ENCODE measurements at places on chromosomes 2 and 18.
A peak's percentile ranks its signal among the peaks of the same experiment; 100 is the strongest.

DNA sequence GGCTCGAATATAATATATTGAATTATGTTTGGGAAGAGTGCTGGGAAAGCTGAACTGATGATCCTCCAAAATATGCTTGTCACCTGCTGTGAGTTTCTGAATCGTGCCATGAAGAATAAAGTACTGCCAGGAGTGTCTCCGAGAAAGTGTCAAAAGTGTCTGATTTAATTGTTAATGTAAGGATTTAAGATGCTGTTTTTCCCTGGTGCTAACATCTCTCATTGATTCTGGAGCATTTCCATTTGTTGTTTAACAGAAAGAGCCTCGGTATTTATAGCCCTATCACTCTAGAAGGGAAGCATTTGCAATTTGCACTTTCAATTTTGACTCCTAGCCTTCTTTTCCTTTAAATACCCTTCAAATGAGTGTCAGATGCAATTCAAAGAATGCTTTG, 342.2 kb downstream of the RND3 start:
- no peak for DNase-seq

DNA sequence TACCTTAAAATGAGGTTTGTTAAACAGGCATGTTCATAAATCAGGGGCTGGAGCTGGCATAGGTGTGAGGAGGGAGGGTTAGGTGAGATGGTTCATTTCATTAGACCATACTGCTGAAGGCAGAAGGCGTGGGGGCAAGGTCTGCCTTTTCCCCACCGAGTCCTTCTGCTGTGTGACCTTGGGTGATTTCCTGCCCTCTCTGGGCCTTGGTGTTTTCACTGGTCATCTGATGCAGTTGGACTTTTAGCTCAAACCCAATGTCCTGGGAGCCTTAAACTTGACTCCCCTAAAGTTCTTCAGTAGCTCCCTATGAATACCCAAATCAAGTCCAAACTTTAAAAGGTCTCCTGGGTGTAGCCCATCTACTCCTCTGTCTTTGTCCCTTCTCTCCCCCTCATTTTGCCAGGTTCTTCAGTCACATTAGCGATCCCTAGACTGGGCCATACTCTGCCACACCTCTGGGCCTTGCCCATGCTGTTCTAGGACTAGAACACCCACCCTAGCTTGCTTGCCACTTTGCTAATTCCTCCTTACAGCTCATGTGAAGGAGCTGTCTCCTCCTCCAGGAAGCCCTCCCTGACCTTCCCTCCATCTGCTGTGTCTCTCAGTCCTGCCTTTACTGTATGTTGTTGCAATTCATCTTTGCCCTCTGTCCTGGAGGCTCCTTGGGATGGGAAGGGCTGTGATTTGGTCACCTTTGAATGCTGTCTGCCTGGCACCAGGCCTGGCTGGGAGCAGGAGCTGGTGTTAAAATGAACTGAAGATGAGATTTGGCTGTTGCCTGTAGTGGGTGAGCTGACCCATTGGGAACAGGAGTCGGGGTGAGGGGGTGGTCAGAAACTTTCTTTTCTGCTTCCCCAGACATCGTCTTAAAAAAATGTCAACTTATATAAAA, 85.4 kb upstream of the HS6ST1 start:
- DNase-seq: no peak

DNA sequence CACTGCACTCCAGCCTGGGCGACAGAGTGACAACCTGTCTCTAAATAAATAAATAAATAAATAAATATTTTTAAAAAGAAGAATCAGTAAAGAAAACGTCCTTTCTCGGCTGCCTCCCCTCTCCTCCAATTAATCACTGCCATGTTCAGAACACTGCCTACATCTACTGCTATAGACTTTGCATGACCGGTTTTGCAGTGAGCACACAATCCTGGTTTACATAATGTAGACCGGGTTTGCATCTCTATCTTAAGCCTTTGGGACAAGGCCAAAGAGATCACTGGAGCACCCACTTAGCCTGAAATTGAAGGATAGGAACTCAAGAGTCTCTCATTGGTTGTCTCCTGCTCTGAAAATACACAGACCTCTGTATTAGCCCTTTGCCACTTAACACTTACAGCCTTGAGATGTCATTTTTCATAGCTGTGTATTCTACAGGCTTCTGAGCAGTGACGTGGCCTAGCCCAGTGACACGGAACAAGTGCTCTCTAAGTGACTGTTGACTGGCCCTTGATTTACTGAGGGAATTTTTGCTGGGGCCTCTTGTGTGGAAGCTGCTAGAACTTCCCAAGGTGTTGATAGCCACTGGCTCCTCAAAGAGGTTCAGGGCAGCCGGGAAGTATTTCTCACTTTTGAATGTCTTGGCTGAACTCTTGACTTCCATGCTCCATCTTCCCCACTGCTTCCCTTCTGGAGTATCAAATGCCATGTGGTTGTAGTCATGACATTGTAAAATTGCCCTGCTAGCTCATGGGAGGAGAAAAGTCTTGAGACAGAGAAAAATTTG, 45.3 kb upstream of the CCBE1 start:
- DNase-seq: no peak

GRCh38 chr18:49988101-49988500, 174.8 kb upstream of the ACAA2 start:
- DNase-seq: no peak

DNA sequence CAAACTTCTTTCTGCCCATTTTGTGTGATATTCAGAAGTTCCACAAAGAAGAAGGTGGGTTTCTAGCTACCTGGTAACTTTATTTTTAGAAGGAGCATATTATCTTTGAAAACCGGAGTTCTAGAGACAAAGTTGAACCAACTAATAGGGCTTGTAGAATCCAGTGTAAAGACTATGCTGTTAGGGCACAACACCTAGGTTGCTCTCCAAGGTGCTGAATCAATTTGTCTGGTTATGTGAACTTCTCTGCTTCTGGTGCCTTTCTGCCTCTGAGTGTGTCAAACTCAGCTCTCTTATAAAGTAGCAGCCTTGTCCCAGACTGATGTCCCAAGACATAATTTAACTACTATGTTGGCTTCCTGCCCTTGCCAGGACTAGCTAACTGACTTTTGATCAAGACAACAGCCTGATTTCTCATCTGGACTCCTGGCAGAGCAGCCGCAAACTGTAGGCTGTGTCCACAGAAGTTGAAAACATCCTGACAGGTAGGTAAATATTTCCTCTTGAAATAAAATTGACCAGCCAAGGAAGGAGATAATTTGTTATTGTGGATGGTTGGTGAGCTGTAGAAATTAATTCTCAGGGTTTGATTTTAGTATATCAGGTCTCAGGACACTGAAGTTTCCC, 119.4 kb downstream of the CYRIA start:
- peak; percentile 25 for DNase-seq

- peak; percentile 28 for DNase-seq
Measured at GRCh38 chr2:134324947-134325346, 71.1 kb downstream of the MGAT5 start.

- DNase-seq: no peak
Measured at GRCh38 chr2:28926847-28927246, 32.4 kb downstream of the WDR43 start.

DNA sequence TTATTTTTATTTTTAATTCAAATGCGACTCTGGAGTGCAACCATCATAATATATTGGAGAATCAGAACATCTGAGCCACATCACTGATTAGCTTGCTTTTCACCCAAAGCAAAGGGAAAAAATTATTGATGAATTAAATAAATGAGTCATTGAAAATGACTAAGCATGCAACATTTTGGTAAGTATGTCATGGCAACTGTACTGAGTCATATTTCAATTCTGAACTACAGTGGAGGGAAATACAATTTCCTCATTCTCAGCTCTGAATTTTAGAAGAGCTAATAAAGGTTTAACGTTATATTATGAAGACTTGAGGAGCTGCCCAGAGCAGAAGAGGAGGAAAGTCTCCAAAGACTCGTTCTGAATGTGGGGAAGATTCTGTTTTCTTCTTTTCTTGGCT, 89.6 kb upstream of the CCDC68 start:
- DNase-seq: no peak

DNA sequence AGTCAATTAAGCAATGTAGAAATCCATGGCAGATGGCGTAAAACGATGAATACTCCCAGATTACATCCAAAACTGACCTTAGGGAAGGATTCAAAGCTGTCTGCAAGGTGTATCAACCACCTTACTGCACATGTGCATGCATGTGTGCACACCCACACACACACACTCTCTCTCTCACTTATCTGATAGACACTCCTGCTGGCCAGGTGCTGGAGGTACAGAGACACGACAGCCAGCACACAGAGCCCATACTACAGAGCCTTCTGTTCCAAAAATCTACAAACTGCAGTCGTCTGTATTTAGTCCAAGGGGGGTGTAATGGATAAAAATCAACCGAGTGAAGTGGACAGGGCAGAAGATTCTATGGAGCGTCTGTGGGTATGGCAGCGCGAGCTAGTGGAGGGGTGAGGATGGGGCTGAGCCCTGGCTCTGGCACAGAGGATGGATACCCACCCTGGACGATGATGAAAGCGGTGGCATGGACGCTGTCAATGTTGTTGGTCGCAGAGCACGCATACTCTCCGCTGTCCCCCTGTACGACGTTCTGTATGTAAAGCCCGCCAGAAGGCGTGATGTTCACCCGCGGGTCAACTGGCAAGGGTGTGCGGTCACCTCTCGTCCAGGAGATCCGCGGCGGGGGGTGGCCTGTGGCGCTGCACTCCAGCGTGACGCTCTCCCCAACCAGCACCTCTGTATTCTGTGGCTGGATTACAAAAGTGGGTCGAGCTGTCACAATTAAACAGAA, 78.4 kb downstream of the PXDN start:
- no peak for DNase-seq

DNA sequence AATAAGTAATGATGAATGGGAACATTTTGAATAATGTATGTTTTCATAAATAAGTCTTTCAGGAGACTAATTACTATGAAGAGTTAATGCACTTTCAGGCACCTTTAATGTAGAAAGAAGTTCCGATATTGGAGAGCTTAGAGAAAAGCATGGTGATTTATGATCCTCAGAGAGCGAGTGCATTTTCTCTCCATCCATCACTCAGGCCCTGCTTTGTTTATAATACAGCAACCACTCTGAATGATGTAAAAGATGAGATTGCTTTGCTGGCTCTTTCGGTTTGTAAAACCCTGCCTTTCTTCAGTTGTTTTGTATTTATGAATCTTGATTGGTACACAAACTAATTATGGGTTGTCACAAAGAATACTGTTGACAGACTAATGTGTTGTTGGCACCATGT, 132.0 kb downstream of the NYAP2 start:
- DNase-seq: no peak

GRCh38 chr2:85243101-85244072, 84.4 kb downstream of the TGOLN2 start:
- DNase-seq: peak; percentile 51

DNA sequence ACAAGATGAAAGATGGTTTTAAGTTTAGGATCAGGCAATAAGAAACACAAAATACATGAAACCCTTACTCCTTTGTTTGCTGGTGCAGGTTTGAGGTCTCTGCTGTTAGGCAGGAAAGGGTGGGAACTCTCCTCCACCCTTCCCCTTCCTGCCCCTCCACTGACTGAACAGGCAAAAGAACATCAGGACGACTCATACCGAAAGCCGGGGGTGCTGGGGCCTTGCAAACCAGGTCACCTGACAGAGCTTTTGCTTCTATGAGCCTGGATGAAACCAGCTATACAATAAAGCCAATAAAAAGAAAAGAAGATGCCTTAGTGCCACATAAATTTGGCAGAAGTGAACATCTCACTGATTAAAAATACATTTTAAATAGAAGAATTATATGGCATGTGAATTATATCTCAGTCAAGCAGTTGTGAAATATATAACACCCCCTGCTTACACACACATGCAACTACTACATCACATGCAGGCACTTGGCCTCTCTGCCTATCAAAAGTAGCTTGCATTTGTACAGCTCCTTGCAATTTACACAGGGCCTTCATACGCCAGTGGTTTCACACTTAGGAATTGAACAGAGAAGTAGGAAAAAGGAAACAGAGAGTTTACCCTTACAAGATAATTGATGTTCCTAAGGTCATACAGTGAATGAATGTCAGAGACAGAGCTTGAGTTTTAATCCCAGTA, 215.1 kb upstream of the TRIB2 start:
- DNase-seq: peak; percentile 70

DNA sequence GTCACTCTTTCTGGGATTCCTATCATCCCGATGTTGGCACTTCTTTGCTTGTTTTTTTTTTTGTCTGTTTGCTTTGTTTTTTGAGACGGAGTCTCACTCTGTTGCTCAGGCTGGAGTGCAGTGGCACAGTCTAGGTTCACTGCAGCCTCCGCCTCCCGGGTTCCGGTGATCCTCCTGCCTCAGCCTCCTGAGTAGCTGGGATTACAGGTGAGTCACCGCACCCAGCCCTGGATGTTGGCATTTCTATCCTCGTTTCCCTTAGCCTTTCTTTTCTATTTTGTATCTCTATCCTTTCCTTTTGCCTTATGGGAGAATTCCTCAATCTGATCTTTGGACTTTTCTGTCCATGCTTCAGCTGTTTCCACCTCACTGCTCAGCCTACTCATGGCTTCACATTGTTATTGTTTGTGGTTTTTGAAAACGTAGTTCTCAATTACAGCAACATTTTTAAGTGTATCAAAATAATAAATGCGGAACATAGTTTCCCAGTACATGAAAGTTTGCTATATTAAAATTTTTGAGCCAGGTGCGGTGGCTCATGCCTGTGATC, 62.1 kb upstream of the ZNF516 start:
- no peak for DNase-seq

GRCh38 chr18:36299015-36299414, 1.5 kb downstream of the FHOD3 start:
- DNase-seq: no peak

DNA sequence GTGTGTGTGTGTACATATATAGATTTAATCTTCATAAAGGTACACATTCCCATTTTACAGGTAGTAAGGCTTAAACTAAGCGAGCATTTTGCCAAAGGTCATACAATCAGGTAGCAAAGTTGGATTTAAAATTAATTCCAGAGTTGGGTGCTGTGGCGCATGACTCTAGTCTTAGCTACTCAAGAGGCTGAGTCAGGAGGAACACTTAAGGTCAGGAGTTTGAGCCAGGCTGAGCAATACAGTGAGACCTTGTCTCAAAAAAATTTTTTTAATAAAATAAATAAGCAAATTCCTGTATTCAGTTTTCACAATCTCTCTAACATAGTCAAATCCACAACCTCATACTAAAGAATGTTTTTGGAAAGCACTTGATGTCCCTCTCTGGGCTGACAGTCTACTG, 111.5 kb upstream of the LDLRAD4 start:
- no peak for DNase-seq

DNA sequence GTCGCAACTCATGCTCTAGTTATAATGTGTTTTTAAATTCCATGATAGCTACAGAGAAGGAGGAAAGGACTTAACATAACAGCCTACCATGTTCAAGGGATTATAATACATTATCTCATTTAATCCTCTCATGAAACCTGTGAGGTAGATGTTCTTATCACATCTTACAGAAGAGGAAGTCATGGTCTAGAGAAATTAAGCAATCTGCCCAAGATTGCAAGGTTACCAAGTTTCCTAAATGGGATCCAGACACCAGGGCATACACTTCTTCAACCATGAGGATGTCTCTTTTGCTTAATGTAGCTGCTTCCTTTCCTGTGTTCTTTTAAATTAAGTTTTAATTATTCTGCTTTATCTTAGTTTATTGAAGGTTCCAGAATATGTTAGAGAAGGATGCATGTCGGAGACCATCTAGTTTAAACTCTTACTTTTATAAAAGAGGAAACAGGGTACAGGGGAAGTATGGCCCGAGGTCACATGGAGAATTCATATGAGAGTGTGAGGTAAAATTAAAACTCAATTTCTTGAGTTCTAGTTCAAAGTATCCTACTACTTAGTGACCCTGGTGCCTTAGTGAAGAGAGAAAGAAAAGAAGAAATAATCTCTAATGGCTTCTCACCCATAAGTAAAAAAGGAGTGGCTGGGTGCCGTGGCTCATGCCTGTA, 3.6 kb upstream of the IL1A start:
- peak; percentile 39 for DNase-seq

- DNase-seq: no peak
Measured at GRCh38 chr2:10859278-10859677, 46.7 kb upstream of the PDIA6 start.

Measured in suppressor macrophage treated with lipopolysaccharide for 4 hours (primary cell).